ENCODE measurements at places on chromosomes 6 and 20. TPM values are rescaled to one million over a fixed set of nuclear protein-coding genes. Genes with fewer than 3 reads are reported as not detected.

The MPIG6B gene
- 0.54 TPM for total RNA-seq

The ABHD16B gene
- not detected for total RNA-seq

The ZC3H12D gene
- 0.39 TPM for total RNA-seq

The THEMIS gene
- not detected for total RNA-seq

Data from placental epithelial cell (primary cell).